Fibroblast of pulmonary artery (primary cell): ENCODE measurements at places on chromosomes 6 and 20.

- no peak for DNase-seq
These were observed 127.3 kb downstream of the RTN4IP1 start for GRCh38 chr6:106501960-106502371.

GRCh38 chr6:44001318-44002066 lies 125.8 kb downstream of the MRPL14 start:
- DNase-seq, result no peak

- DNase-seq, result peak; percentile 76
These were observed 28.8 kb upstream of the CCND3 start for GRCh38 chr6:41970436-41970846.

GRCh38 chr6:158536084-158536890 lies 23.6 kb upstream of the TMEM181 start:
- peak; percentile 80 for DNase-seq

DNA sequence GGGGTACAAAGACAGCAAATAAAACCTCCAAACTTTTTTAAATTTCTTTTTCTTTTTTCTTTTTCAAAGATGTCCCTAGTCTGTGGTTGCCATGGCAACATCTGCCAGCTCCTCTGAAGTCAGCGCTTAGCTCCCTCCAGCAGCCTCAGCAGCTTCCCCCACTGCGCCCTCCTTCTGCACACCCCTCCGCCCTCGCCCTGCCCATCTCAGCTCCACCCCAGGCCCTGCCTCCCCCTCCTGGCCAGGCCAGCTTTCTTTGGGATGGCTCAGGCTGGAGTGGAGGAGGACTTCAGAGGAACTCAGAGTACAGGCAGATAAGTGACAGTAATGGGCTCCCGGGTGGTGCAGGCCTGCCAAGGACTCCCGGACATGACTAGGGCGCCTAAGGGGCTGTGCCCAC lies 104.6 kb downstream of the LRFN2 start:
- no peak for DNase-seq

- DNase-seq, result no peak
These were observed 234.6 kb downstream of the DLL1 start for GRCh38 chr6:170056278-170056711.

- no peak for DNase-seq
These were observed 4.5 kb downstream of the PDE10A start for GRCh38 chr6:165658395-165659058.

DNA sequence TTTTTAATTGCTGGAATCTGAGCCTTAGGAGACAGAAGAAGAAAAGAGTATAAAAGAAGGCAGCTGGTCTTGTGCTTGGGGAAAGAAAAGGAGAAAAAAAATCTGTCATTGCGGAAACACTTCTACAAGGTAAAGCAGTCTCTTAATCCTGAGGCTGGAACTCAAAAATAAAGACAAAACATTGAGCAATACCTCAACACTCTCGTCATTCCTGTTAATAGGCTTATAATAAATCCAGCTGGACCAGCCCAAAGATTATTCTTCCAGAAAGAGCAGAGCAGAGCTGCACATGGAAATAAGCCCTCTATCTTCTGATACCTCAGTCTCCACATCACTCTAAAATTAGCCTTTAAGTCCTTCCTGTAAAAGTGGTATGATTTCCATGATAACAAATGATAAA lies 62.0 kb upstream of the HIVEP1 start:
- DNase-seq, result no peak
